T-helper 9 cell (primary cell): ENCODE measurements at places on chromosomes 16 and 17.

- peak; percentile 84 for DNase-seq
These were observed 21.9 kb upstream of the EIF1 start for GRCh38 chr17:41666708-41667279.

- DNase-seq: no peak
These were observed 11.9 kb downstream of the MAPT start for GRCh38 chr17:45906237-45906636.

- DNase-seq: peak; percentile 42
These were observed 39.3 kb downstream of the CYB561 start for GRCh38 chr17:63406689-63407330.

DNA sequence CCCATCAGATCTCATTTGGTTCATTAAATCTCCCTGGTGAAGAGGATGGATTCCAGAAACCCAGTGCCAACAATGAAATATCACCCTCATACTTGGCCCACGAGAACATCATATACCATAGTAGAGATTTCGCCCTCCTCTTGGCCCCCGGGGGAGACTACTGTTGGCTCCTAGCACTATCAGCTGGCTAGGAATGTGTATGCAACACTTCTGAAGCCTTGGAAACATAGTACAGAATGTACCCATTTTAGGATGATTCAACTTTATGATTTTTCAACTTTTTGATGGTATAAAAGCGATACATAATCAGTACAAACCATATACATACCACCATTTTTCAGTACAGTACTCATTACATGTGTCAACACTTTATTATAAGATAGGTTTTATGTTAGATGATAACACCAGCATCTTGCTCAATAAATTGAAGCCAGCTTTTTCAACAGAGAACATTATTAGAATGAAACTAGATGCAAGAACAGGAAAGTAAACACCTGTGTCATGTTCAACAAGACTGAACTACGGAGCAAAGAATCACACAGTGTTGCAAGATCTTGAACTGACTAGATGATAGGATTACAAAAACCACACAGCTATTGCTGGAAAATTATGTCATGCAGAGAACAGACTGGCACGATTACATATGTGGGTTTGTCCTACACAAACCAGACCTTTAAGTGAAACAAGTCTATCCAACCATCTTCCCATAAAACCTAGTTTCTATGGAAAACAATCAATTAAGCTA is 17.2 kb downstream of the RSL1D1 start:
- DNase-seq: no peak

DNA sequence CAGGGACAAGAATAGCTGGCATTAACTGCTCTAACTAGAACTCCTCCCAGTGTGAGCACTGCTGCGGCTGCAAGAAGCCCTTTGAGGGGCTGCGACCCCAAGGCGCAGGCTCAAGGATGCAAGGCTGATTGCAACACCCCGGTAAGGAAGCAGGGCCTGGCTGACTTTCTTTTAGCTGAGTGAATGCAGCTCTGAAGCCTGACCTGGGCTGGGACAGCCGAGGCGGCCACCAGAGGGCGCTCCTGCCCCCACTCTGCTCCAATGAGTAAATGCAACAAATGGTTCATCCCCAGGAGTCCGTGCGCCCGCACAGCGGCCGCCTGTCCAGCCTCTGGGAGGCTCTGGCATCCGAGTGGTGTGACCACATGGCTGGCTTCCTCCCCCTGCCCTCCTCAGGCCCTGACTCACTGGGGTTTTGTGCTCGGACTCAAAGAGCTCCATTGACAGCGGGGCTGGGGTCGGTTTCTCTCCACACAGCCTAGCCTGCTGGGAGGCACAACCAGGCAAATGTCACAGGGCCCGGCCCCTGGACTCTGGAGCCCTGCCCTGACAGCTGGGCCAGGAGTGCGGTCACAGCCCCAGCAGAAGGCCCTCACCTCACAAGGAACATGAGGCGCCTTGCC is at the start of gene SMIM5:
SMIM5 (plus strand) TSS at position 572 of the 623 bp plus-strand sequence. CDS start 6,768 bp downstream, outside the sequence.
- DNase-seq: peak; percentile 83

GRCh38 chr17:61495161-61495857 is 43.1 kb downstream of the TBX4 start:
- DNase-seq: no peak

GRCh38 chr16:49491106-49491670 is 117.6 kb downstream of the C16orf78 start:
- no peak for DNase-seq

DNA sequence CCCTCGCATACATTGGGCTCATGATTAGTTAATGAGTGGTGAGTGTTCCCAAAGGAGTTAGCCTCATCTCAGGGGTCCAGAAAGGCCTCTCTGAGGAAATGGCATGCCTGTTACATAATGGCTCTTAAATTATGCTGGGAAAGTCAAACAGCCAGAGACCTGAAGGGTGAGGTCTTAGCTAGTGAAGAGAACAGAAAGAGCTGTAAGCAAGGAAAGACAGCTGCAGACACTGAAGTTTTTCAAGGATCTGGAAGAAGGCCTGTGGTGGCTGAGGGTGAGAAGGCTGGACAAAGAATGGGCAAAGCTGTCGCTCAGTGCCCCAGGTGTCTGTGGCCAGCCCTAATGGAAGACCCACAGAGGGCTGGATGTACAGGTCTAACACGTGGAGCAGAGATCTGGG is 10.4 kb downstream of the SP2 start:
- no peak for DNase-seq
